Umbilical cord (tissue), 2 donors: ENCODE measurements at places on chromosomes 2 and 18. TPM values are rescaled to one million over a fixed set of nuclear protein-coding genes. Genes with fewer than 3 reads are reported as not detected.

- DNase-seq = no peak
Observed at GRCh38 chr2:227464851-227465250, 7.1 kb upstream of the AGFG1 start.

DNA sequence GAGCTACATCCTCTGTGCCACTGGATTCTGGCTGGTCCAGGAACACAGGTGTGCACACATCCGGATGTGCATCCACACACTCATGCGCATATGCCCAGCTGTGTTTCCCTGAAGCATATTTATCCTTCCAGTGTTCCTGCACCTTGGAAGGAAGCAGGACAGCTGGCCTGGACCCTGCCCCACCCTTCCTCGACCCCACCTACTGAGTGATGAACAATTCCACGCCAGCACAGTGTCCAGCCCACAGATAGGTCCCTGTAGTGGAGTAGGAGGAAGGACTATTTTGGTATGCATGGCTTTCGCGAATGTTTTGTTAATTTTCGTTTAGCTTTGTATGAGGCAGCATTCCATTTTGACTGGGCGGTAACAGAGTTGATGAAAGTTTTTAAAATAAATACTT is 211.5 kb downstream of the AGAP1 start:
- no peak for DNase-seq

- no peak for DNase-seq
Observed at GRCh38 chr18:76553715-76554546, 58.9 kb upstream of the ZNF516 start.

DNA sequence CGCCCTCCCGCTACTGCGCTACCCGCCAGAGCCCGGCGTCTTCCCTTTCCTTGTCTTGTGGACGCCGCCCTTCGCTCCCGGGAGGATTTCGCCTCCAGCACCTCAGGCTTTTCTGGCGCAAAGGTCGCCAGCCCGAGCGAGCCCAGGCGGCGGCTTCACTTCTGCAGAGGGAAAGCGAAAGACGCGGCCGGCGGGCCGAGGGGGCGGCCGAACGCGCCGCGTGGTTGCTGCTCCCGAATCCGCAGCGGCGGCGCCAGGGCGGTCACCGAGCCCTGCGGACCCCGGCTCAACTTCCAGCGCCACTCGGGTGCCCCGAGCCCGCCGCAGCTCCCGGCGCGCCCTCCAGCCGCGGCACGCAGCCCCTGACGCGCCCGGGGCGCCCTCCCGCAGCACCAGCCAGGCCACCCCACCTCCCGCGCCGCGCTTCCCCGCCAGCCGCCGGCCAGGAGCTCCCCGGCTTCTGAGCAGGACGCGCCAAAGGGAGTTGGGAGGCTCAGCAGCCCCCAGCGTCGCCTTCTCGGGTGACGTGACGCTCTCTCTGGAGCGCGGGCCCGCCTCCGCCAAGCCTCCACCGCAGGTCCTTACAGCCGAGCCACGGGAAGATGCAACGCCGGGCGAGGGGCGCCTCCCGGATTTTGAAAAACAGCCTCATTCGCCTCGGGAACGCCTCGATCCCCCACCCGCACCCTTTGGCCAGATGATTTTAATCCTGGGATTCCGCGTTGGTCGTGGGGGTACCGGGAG is 84.9 kb upstream of the EPB41L3 start:
- DNase-seq = peak; percentile 63

DNA sequence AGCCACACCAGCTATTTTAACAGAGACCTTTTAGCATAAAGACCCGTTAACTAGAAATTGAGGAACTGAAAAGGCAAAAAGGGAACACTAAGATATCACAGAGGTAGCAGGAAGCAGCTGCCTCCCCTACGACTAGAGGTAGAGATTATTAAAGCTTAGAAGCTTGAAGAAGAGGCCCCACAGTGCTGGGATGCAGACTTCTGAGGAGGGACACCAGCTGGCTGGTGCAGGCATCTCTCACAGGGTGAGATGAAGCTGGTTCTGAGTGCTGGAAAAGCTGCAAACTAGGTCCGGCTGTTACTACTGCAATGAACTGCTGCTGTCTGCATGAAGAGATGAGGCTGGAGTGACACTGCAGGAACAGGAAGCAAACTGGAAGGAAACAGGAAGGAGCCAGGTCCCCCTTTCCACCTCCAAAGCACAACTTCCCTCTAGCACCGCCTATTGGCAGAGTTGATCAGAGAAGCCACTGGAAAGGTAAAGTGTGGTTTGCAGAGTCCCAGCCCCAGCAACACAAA is 61.2 kb upstream of the MRPS9 start:
- DNase-seq = no peak

The LRP1B gene
- 0.96 TPM for total RNA-seq

- DNase-seq = no peak
Observed at GRCh38 chr2:109102588-109103233, 26.3 kb upstream of the SH3RF3 start.

The AQP12A gene
- not detected for total RNA-seq
